Naive thymus-derived CD4-positive, alpha-beta T cell (primary cell): ENCODE measurements at places on chromosomes 3 and 15.

DNA sequence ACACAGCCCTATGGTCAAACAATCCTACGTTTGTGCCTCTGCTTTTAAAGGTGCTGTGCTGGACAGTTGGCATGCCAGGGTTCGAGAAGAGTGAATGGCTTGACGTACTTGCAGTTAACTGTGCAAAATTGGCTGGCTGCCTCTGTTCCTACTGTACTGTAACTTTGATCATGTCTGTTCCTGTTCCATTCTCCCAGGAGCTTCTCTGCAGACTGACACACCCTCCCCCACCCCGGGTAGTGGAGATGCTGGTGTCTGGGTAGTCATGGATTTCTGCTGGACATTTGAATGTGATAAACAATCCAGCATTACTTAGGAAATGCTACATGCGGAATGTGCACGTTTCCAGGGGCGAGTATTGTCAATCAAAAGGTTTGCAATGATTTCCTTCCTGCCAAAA lies 6.5 kb upstream of the VILL start:
- DNase-seq = no peak

- peak; percentile 23 for DNase-seq
Observed at GRCh38 chr3:184145111-184145524, 10.0 kb downstream of the EIF2B5 start.

GRCh38 chr3:185865247-185865646 lies 40.4 kb upstream of the IGF2BP2 start:
- DNase-seq = no peak

GRCh38 chr3:151384741-151385174 lies at the start of gene P2RY12:
TSS of gene P2RY12 (minus strand) at chr3:151384753. CDS start at chr3:151338845, 45,908 bp downstream.
- no peak for DNase-seq

DNA sequence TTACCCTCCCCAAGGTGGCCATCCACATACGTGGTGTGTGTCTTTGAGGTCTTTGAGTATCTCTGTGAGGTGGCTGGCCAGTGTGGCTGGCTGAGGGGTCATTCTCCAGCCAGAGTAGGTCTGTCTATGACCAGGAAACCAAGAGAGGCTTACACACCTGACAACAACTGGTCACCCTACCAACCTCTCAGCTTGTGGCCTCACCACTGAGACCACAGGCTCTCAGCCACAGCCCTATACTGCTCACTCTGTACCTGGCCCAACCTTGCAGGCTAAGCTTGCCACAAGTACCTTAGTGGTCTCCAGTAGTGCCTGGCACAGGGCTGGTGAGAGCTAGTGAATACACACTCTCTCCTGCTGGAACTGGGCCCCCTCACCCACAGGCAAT lies 5.1 kb downstream of the HEMK1 start:
- DNase-seq = no peak

DNA sequence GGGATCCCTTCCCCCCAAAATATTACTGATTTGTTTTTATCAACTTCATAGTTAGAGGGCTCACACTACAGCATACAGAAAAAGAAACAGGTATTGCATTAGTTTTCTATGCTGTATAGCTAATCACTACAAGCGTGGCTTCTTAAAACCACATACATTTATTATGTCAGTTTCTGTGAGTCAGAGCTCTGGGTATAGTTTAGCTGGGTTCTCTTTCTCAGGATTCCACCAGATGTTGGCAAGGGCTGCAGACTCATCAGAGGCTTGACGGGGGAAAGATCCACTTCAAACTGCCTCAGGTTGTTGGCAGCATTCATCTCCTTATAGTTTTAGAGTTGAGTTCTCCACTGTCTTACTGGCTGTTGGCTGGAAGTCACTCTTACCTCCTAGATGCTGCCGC lies 328.0 kb downstream of the NLGN1 start:
- DNase-seq = no peak

DNA sequence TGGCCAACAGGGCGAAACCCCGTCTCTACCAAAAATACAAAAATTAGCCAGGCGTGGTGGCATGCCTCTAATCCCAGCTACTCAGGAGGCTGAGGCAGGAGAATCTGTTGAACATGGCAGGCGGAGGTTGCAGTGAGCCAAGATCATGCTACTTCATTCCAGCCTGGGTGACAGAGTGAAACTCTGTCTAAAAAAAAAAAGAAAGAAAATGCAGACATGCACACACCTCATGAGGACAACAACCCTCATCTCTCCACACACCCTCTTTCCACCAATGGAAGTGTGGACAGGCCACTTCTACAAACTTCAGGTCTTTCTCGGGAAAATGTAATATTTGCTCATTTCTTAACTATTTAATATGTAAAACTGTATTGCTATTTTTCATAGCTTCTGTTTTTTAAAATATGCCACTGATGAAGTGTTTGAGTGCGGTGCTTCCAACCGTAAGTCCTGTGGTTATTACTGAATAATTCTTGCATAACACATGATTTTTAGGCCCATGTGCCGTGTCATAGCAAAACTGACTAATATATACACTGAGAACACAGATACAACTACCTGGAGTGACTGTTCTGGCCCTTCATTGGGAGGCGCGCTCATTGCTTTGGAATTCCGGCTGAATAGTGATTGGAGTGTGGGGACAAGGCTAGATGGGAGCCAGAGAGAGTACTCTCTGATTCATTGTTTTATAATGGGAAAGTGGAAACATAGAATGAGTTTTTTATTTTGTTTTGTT lies 23.1 kb downstream of the LRRC31 start:
- DNase-seq = no peak

- DNase-seq = no peak
Observed at GRCh38 chr3:40996827-40997710, 202.2 kb upstream of the CTNNB1 start.

DNA sequence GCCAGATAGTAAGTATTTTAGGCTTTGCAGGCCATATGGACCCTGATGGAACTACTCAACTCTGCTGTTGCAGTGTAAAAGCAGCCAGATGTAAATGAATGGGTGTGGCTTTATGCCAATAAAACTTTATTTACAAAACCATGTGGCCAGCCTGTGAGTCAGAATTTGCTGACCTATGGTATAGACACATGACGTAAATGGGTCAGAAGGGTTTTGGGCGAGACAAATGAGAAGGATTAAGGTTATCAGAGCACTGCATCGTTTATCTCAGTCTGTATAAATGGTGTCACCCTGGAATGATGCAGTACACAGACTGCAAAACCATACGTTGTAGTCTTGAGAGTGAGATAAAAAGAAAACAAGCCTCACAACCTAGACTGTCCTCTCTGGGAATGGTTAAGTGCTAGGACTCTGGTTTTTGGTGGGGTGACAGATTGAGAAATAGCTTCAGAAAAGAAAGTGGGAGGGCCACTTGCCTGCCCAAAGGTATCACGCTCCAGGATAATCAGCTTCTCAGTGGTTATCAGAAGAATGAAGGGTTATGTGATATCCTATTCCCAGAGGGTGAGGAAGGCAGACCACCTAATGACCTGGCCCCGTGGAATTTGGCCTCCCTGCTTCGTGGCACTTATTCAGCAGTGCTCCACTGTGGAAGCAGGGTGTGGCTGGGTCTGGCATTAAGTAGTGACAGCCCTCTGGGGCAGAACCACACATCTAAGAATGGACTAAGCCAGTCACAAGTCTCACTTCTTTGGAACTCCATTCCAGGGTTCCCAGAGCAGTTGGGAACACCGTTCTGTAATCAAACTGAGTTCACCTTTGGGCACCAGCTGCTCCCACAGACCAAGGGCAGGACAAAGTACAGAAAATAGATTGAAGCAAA lies 46.1 kb downstream of the ABHD5 start:
- no peak for DNase-seq

DNA sequence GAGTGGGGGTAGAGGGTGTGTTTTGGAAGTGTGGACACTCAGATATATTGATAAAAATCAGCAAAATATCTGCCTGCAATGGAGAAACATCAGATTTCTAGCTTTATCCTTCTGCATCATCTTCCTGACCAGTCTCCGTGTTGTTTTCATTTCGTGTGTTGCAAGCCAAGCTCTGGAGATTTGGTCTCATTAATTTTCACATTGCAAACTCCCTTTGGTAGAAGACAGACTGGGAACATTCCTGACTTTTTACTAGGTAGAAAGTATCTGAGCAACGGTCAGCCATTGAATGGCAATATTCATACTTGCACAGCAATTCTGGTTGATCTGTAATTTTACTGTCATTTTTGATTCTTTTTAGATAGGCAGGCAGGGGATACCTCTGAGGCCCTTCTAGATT lies 30.4 kb downstream of the FSTL1 start:
- no peak for DNase-seq

DNA sequence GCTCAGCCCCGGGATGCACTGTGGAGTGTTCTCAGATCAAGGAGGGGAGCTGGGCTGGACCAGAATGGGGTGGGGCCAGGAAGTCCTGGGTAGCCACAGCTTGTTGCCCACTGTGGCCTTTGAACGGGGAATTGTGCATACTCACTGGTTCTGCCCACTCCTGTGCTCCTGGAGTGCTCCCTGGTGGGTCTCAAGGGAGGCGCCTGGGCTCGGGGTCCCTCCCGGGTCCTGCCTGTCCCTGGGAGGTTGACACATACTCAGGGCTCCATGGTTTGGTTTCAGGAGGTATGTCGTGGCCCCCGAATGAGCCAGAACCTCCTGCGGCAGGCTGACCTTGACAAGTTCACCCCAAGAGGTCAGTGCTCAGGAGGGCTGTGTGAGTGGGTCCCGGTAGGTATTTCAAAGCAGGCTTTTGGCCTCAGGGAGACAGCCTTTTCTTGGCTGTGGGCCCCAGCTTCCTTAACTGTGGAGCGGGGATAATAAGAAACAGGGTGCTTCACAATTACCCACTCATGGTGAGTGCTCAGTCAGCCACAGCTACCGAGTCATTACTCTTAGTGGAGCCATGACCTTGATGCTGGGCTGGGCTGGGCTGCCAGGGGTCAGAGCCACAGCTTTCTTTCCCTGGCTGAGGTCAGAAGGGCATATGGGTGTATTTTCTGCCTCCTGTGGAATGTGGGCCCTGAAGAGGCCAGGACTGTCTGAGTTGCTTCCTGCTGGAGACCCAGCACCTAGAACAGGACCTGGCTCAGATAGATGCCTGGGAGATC lies 7.6 kb downstream of the DNAH1 start:
- no peak for DNase-seq

GRCh38 chr3:38610436-38610835 lies 39.1 kb downstream of the SCN5A start:
- DNase-seq = no peak

DNA sequence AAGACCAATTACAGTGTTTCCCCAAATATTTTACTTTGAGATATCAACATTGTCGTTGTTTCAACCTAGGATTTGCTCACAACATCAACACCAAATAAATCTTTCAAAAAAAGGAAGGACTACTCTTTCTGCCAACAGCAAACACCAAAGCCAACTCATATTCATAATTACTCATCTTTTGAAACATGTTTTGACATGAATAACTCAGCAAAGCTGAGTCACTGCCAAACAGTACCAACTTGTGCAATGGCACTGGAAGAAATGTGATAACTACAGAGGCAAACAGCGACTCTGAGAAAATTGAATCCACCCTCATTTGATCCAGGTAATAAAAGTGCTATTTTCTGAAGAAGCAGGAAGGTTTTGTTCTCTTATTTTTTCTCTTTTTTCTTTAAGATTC lies 67.2 kb downstream of the PEX5L start:
- no peak for DNase-seq

GRCh38 chr3:61858054-61858453 lies 296.7 kb downstream of the PTPRG start:
- DNase-seq = no peak
